Substantia nigra (tissue), 51 donors: ENCODE measurements at places on chromosomes 3 and 15.

DNA sequence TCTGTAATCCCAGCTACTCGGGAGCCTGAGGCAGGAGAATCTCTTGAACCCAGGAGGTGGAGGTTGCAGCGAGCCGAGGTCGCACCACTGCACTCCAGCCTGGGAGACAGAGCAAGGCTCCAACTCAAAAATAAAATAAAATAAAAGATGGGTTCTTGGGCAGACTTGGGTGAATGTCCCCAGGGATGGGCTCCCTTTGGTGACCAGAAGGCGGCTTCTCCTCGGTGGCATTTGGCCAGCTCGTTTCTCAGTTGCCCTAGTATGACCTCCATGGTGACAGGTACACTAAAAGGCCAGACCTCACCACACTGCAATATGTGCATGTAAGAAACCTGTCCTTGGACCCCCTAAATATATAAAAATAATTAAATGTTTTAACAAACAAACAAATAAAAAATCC lies 76.0 kb upstream of the SNRPA1 start:
- no peak for DNase-seq

GRCh38 chr15:79431636-79432344 lies at the start of gene MINAR1:
MINAR1 (plus strand) TSS chr15:79432336; CDS start chr15:79456148, 23,812 bp downstream.
- peak; percentile 54 for DNase-seq

DNA sequence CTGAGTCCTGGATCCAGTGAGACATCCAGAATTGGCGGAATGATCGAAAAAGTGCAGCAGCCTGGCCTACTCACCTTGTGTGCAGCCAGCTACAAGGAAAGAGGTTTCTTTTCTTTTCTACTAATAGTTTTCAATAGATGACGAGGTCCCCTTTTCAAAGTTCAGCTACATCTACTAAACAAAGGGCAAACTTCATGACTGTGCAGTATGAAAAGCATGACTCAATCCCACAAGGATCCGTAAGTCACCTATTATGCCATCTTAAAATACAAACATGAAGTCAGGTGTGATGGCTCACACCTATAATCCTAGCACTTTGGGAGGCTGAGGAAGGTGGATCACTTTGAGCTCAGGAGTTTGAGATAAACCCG lies 16.7 kb downstream of the MIX23 start:
- no peak for DNase-seq

- no peak for DNase-seq
Measured at GRCh38 chr3:146250449-146251382, at the start of gene PLSCR4. PLSCR4 (minus strand) TSS chr3:146251105; CDS start chr3:146222071, 29,034 bp downstream.

DNA sequence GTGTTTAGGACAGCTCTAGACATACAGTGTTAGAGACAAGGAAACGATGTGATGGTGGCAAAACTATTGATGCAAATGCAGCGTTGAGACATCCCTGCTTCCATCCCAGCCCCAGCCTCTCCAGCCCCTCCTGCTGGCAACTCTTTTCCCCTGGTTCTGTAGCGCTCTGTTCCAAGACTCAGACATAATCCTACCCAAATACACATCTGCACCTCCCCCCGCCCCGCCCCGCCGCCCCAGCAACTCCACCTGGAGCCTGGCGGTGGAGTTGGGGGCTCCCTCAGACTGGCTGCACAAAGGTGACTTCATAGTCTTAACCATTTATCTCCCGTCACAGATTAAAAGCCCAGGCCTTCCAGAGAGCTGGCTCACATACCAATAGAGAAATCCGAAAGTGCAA lies 7.2 kb upstream of the SEC22A start:
- no peak for DNase-seq

GRCh38 chr3:122993124-122993978 lies 34.2 kb downstream of the SEMA5B start:
- DNase-seq: no peak

DNA sequence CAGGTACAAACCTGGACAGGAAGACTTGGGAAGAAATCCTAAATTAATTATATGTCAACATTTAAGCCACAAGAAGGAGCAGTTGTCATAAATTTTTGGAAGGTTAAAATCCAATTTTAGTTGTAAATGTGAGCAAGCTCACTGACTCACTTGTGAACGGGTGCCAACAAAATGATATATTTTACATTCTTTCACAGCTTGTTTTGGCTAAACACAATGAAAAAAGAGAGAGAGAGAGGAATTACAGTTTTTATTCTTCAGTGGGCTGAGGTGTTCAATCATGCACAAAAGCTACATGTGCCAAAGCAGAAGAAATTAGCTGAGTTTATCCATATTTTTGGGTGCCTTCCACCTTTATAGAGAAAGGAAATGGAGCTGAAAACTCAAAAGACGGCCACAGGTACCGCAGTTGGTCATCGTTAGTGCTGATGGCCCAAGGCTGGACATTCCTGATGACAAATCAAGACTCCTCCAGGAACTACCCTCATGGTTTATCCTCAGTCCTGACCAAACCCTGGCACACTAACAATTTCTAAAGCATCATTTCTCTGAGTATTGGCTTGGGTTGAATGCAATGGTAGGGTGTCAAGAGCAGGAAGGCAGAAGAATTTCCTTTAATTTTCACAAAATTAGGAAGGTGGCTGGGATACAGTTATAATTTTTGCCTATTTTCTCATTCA lies 37.6 kb upstream of the WNT5A start:
- DNase-seq: no peak

DNA sequence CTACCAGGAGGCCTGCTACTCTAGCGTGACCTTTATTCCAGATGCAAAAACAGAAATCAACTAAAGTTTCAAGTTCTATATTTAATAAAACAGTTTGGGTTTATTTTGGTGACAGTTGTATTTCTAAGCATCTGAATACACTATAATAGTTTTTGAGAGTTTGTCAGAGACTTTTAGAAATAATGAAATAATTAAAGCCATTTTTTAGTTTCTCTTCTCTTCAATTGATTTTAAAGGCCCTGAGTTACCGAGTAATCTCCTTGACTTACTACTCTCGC lies 523.4 kb downstream of the CADM2 start:
- no peak for DNase-seq
